ENCODE measurements at places on chromosomes 1 and 21.

GRCh38 chr1:218739426-218739825, 394.3 kb downstream of the TGFB2 start:
- no peak for DNase-seq

- no peak for DNase-seq
Measured at GRCh38 chr21:27526451-27526850, 559.6 kb upstream of the ADAMTS5 start.

GRCh38 chr21:9837946-9838737, 683.2 kb upstream of the TPTE start:
- DNase-seq: no peak

DNA sequence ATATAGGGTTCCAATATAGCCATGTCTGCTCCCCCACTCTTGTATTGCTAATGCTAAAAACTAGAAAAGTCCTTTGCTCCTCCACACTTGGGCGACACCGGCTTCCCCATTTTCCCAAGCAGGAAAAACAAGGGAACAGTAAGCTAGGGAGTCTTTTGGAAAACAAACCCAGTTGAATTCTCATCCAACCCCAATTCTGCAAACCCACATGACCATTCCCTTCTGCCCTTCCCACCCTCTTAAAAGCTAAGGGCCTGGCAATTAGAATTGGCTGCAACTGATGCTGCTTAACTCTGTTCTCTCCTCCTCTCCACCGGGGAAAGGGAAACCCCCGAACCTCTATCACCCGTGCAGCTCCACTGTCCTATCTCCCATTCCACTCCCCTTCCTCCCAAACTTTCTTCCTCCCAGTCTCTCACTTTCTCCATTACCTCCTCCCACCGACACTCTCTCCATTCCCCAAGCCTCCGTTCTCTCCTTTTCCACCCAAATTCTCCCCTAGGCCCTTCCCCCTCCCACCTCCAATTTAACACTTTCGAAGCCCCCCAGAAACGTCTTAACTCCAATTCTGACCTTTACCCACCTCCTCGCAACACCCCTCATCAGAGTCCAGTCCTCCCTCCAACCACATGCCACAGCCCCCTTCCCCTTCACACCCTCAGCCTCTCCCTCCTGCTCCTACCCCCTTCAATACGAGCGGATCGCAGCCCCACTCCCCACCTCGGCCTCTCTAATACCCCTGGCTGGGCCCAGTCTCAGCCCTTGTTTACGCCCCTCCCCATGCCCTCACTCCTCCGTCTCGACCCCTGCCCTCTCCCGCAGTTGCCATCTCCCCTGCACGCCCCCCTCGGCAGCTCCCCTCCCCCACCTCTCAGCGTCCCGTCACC, 701 bp downstream of the DEDD start:
- DNase-seq: no peak

- DNase-seq: peak; percentile 37
Measured at GRCh38 chr1:94926126-94926914, 590 bp downstream of the CNN3 start.

- DNase-seq: no peak
Measured at GRCh38 chr21:15986277-15986676, 256.5 kb downstream of the USP25 start.

DNA sequence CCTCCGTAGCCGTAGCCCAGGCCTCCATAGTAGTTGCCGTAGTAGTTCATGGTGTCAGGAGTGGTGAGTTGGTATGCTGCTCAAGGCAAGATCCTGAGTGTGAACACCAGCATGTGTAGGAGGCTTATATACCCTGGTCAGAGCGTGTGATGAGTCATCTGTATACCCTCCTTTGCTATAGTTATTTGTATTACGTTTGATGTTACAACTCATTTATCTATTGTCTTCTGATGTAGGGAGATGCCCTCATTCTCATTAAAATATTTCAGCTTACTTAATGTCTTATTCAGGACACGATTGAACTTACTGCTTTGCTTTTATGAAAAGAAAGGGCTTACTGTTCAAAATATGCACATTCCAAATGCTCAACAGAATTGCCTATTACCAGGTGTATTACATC, at the start of gene KRTAP19-5:
Gene KRTAP19-5 (minus strand): TSS at position 101 of the 400 bp plus-strand sequence. CDS start 51 bp downstream, at position 50.
- no peak for DNase-seq

DNA sequence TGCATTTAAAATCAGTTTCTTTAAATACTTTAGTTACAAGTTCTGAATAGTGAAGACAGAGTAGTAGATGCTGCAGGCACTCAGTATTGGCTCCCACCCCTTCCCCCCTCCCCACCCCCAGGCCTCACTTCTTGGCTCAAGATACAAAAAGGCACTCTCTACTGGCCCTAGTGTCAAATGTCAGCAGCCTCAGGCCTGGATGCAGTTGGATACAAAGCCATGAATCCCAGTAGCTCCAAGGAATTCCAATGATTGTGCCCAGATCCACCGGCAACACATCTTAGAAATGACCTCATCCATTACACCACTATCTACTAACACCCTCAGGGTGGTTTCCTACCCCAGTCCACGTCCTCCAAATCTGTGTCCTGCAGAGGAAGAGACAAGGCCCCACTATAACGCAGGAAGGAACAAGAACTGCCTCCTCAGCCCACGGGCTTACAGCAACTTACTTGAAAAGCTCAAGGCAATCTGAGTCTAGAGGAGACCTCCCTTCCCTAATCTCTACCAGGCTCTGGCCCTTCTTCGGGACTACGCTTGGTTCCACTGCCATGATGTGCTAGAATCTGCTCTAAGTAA, 17.6 kb downstream of the ACADM start:
- DNase-seq: no peak

GRCh38 chr1:207321790-207322645, 540 bp downstream of the CD55 start:
- DNase-seq: no peak

DNA sequence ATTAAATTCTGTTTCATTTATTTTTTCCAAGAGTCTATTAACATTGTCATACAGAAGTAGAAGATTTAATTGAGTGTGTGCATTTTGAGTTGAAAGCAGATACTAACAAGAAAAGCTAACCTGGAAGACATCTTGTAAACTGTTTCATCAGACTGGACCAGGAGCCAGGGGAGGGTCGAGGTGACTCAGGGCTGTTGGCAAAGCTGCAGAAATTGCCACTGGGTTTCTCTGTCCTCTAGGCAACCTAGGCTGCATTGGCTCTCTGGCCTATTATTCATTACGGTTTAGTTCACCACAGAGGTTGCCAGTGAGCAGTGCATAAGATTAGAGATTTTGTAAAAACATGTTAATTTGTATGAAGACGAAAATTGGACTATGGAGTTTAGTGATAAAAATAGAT, 27.5 kb downstream of the ERG start:
- no peak for DNase-seq

DNA sequence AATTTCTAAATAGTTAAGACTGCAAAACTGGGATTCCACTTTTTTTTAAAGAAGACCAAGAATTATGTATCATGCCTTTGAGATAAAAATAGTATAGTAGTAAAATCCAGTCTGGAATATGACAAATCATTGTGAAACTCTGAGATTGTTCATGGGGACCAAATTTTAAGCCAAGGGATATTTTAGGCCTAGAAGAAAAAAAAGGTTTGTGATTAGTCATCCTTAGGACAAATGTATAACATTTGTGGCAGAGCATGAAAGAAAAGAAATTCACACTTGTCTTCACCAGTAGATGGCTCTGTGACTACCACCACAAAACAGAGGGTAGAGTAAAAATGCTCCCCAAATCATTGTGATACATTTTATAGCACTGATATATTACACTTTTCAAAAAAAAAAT, 226.1 kb downstream of the KCTD3 start:
- no peak for DNase-seq

GRCh38 chr21:26079366-26079765, 91.2 kb downstream of the APP start:
- DNase-seq: no peak

GRCh38 chr21:28332796-28333195, 659.9 kb downstream of the LTN1 start:
- DNase-seq: no peak

- DNase-seq: no peak
Measured at GRCh38 chr1:195462646-195463045, 1145.6 kb downstream of the KCNT2 start.

DNA sequence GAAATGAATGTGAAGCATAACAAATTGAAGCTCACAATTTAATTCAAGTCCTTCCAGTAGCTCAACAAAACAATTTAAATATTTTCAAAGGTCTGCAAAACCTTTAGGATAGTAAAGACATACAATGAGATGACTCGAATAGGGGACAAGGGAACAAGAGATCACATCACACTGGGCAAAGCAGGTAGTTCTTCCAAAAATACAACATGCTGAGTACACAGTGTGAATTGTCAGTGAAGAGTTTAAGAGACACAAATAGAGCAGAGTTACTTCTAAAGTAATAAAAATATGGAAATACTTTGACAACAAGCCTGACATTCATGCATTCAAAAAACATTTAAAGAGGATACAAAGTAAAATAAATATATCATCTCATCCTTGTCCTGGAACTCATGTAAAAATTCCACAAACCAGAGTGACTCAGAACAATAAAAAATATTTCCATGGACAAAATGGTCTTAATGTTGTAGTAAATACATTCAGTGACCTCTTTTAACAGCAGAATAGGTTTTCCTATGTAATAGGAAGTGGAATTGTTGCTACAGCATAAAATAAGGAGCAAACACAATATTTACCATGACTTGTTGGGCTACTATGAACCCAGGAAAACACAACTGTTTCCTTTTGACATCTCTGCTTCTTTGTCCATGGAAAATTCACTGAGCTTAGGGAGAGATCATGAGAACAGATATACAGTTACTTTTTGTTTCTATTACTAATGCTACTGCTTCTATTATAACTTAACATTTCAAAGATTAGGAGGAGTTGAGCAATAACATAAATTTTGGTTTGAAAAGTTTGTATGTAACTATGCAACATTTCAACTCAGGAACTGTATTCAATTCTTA, 83.7 kb upstream of the BCL10 start:
- DNase-seq: no peak

DNA sequence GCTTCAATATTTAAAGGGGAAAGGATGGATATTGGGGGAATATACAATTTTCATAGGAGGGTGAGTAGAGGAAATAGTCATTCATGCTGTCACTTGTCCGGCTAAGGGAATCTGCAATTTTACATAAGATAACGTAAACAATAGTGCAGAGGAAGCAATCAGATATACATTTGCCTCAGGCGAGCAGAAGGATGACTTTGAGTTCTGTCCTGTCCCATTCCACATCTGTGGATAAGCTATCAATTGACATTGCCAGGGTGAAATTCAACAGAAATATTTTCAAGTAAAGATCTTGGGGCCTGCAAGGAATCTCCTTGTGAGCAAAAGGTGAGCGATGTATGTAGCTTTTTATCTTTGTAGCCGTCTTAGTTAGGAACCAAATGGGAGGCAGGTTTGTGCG, 32.6 kb downstream of the EVA1C start:
- no peak for DNase-seq

DNA sequence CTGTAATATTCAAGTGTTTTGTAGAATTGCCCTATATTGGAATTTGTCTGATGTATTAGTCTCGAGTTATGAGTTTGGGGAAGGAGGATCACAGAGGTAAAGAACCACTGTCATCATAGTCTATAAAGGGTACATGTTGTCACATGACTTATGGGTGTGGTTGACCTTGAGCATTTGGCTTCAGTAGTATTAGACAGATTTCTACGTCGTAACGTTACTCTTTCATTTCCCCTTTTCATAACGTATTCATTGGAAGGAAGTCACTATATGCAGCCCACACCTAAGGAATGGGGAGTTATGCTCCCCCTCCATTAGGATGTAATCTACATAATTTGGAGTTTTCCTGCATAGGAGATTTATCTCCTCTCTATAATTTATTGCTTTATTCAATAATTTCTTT, 110.1 kb upstream of the VAV3 start:
- DNase-seq: no peak

- peak; percentile 42 for DNase-seq
Measured at GRCh38 chr1:22131875-22132486, 10.9 kb downstream of the WNT4 start.

GRCh38 chr1:77434967-77435366, 153.1 kb downstream of the AK5 start:
- no peak for DNase-seq

GRCh38 chr21:16243396-16243795, 513.6 kb downstream of the USP25 start:
- no peak for DNase-seq

GRCh38 chr1:165697491-165697880, 876 bp downstream of the ALDH9A1 start:
- DNase-seq: no peak

- DNase-seq: no peak
Measured at GRCh38 chr1:84379138-84379916, 19.0 kb upstream of the DNASE2B start.

- peak; percentile 82 for DNase-seq
Measured at GRCh38 chr1:221394011-221394544, 347.8 kb downstream of the DUSP10 start.

All from DMS79 (cell line).